Femur (tissue), 1 donor: ENCODE measurements at places on chromosomes 4 and X.
A peak's percentile ranks its signal among the peaks of the same experiment; 100 is the strongest.

DNA sequence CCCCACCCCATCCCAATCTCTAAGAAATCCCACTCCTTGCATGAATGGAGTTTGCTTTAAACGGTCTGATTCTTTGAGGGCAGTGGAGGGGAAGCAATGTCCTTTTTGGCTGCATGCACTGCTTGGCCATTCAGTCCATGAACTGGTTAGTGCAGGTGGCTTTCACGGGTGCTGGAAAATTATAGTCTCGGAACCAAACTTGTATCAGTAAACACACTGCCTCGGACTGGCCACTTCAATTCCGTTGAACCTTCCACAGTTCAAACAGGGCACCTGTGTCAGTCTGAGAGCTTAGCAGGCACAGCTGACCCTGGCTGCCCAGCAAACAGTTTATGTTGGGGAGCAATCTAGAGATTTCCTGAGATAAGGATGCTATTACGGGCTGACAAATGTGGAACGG, 255.6 kb downstream of the DHX15 start:
- DNase-seq, result no peak

GRCh38 chr4:150720973-150721518, 139.1 kb downstream of the MAB21L2 start:
- no peak for DNase-seq

- peak; percentile 28 for DNase-seq
Observed at GRCh38 chr4:165787516-165788274, 85.3 kb upstream of the TLL1 start.

DNA sequence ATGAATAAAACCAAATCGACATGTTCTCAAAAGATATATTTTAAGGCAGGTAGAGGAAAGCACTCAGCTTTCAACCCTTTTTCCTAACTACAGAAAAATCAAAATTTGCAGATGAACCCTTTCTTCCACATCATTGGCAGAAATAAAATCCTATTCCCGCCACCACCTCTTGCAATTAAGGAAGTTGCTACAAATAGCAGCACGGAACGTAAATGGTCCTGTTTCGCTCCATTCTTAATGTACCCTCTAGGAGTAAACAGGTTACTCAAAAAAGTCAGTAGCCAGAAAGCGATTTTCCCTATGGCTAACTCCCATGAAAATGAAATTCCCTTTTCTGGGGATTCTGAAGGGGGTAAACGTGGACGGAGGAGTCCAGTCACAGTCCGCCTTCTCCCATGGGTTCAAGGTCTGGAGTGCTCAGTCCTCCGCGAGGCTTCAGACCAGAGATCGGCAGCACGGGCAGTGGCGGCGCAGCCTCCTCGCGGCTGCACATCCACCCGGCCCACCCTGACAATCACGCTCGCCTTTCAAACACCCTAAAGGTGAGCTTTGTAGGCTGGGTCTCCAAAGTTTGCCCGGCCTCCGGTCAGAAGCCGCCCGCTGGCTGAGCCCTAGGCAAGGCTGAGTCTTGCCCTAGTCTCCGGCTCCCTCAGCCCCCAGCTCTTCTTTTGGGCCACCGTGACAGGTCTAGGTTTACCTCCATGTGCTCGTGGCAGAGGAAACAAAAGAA, 1.8 kb downstream of the ATP11C start:
- DNase-seq, result peak; percentile 29

DNA sequence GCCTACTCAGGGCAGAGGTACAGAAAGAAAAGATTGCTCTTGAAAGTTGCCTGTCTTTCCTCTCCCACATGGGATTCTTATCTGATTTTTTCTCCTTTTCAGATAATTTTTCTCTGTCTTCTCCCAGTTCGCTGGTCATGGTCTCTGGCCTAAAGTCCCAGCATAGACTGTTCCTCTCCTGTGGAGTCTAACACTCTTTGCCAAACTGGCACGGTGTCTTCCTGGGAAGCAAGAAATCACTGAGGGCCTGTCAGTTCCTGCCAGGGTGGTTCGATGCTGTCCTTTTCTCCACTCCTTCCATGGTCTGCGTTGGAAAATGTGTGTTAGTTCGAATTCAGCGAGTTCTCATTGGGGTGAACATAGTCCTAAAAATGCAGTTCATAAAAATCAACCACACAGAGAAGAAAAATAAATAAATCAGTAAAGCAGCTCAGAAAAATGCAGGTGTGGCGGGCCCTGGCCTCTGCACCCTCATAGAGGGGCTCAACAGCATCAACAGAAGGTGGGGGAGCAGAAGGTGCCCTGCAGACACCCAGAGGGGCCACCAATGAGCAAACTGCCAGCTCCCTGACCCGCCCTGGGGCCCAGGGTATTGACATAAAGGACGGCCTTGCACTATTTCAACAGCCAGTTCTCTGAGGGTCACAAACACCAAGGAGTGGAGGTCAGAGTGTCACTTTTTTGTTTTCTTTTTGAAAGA, 2.1 kb downstream of the RGN start:
- DNase-seq, result no peak

GRCh38 chrX:109049903-109050302, 313.5 kb upstream of the IRS4 start:
- DNase-seq, result no peak

GRCh38 chr4:23884261-23884660, 5.6 kb downstream of the PPARGC1A start:
- DNase-seq, result no peak

- DNase-seq, result no peak
Observed at GRCh38 chr4:81031796-81032551, 1.5 kb downstream of the BMP3 start.

GRCh38 chr4:127284236-127284635, 348.5 kb upstream of the INTU start:
- DNase-seq, result no peak

GRCh38 chr4:27327421-27328181, 467.0 kb downstream of the STIM2 start:
- no peak for DNase-seq

- no peak for DNase-seq
Observed at GRCh38 chrX:11190745-11191510, 79.8 kb downstream of the HCCS start.

DNA sequence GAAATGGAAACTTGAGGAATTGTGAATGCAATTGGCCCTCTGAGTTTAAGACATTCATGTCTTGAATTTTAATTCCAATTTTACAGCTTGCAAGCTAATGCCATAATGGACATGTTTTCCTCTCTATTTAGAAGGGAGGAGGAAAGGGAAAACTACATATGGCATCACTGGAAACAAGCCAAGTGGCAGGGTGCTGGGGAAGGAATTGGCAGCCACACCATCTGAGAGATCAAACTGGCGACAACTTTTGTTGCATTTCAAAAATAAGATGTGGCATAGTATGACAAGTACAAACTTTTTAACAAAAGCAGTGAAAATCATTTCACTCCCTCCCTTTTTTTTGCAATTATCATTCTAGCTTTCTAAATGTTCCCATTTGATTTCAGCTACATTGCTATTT, 615.6 kb downstream of the CENPC start:
- DNase-seq, result no peak
